ENCODE measurements at places on chromosomes 3 and 15.

- no peak for DNase-seq
These were observed 58.3 kb downstream of the TMCC1 start for GRCh38 chr3:129835198-129835597.

DNA sequence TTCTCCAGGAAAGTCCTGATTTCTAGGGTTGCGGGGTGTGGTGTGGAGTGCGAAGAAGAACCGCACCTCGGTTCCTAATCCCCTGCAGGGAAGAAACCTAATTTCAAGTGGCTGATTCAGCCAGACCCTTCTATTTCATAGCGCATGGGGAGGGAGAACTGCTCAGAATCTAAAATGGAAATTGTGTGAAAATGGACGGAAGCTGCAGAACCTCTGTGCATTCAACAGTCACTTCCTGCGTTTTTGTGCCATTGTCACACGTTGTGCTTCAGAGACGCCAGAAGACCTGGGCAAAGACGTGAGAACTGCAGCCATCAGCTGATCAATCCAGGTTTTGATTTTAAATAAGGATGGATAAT lies 1.2 kb downstream of the SIDT1 start:
- no peak for DNase-seq

- no peak for DNase-seq
These were observed 43.8 kb upstream of the UACA start for GRCh38 chr15:70806992-70807712.

DNA sequence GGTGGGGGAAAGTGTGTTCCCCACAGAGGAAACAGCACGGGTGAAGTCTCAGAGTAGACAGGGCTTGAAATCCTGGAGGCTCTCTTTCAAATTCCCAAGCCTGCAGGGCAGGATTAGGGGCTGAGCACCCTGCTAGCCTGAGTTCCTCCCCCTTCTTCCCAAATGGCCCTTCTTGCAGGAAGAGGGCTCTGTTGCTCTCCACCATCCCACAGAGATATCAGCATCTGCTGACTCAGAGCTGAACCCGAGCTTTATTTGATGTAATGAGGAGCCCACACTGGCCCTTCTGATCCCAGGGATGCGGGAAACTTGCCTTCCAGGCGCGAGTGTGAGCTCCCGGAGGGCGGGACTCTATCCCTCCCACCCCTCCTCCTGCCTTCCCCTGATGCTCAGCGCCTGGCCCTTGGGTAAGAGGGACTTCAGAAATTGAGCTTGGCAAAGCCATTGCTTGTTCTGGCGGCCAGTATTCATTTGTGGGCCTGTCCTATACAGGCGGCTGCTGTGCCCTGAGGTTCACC lies 1.4 kb upstream of the STRA6 start:
- no peak for DNase-seq

- no peak for DNase-seq
These were observed 75.3 kb upstream of the ACP3 start for GRCh38 chr3:132241776-132242514.

DNA sequence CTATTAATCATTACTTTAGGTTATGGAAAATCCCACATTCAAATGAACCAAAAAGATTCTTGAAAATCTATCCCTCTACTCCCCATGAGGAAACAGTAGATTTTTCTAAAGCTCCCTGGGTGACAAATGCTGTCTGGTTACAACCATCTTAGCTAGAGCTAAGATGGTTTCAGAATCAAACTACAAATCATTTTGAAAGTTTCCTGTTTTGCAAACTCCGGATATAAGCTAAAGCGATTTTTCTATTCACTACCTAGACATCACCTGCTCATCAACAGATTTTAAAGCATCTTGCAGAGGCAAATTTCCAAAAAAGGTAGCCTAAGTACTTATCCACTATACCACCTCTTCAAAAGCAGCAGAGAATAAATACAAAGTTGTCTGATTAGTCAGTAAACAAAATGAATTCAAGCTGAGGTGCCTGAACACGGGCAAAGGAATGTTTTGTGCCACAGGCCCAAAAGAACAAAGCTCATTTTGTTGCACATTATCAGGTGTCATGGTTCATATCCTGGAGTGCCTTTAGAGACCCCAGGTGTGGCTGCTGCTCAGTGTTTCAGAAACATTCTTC lies 204.9 kb downstream of the TNIK start:
- no peak for DNase-seq

- DNase-seq = no peak
These were observed 692 bp downstream of the PSMD2 start for GRCh38 chr3:184299488-184300377.

DNA sequence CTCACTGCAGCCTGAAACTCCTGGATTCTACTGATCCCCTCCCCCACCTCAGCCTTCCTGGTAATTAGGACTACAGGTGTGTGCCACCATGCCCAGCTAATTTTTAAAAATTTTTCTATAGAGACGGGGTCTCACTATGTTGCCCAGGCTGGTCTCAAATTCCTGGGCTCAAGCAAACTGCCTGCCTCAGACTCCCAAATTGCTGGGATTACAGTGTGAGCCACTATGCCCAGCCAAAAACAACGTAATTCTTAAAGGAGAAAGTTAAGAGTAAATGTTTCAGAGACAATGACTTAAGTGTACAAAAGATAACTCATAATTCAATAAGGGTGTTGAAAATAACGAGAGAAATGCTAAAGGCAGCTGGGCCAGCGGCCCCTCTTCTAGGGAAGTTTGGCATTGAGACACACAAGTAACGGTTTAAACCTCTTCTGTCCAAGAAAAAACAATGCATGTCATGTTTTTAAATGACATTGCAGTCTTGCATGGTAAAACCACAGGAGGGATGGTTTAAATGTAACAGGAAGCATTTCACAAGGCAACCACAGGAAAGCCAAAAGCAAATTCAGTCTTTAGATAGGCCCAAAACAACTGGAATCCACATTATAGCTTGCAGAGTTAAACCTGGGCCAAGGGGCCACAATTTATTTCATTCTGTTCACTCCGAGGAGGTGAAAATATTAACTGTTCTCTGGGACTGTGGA lies 5.1 kb downstream of the PROK2 start:
- DNase-seq = no peak

DNA sequence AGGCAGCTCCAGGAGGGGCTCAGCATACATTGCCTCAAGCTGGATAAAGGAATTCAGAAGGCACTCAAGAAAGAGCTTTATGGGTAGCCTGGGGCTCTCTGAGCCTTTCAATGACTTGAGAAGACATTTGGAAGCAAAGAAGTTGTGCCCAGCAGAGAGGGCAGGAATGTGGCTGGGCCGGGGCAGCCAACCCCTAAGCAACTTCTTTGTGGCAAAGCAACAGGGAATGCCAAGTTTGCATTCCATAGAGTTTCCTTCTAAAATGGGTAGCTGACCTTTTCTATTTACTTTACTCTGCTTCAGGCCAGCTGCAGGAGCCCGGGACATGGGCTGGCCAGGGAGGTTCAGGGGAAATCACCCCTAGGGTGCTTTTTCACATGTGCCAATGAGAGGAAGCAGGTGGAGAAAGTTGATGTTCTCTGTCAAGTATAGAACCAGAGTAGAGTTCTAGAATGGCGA lies 45.6 kb downstream of the CCDC12 start:
- DNase-seq = no peak

GRCh38 chr3:43018246-43018645 lies 39.1 kb downstream of the GASK1A start:
- no peak for DNase-seq

DNA sequence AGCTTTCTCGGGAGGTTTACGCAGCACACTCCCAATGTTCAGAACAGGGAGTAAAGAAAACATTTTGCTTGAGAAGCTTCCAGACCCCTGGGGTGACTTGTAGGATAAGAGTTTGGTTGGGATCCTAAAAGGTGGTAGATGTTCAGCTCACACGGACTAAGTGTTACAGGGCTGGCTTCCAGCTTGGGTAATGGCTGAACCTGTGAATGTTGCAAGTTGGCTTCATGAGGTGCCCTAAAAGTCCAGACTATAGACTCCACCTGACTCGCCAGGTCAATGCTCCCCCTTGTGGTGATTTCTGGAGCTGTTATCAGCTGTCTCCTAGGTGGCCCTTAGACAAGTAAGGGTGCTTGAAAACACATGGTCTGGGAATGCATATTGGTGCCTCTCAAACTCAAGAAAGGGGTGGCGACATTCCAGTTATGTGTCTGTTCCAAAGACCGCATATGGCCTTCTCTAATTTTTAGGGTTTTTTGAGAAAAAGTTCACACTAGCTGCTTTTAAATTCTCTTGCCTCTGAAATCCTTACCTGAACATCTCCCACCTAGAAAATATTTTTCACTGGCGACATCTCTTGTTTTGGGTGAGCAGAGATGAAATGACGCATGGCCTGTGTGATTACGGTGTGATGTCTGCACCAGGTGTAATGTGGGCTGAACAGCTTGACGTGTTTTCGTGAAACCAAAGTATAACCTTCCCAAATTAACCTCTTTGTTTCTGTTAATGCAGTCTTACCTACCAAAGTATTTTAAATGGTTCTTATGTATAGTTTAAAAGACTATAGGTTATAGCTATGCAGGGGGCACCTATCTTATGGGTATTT lies 175.7 kb upstream of the KBTBD8 start:
- DNase-seq = no peak

- no peak for DNase-seq
These were observed 311.7 kb downstream of the NSUN3 start for GRCh38 chr3:94374439-94375161.

GRCh38 chr3:23172059-23172458 lies 31.1 kb upstream of the UBE2E2 start:
- DNase-seq = no peak

DNA sequence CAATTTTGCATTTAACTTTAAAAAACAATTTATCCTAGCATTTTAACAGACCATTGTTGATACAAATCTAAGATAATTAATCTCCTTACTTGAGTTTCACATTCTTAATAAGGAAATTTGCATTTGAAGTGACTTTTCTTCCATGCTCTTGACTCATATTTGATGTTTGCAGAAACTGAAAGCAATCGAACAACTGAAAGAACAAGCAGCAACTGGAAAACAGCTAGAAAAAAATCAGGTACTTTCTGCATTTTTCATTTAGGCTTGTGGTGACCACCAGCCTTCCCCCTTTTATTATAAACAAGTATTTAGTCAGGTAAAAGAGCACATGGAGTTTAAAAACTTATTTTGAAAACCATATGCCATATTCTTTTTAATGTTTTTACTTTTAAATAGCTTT lies 20.1 kb upstream of the SELENOT start:
- DNase-seq = no peak

DNA sequence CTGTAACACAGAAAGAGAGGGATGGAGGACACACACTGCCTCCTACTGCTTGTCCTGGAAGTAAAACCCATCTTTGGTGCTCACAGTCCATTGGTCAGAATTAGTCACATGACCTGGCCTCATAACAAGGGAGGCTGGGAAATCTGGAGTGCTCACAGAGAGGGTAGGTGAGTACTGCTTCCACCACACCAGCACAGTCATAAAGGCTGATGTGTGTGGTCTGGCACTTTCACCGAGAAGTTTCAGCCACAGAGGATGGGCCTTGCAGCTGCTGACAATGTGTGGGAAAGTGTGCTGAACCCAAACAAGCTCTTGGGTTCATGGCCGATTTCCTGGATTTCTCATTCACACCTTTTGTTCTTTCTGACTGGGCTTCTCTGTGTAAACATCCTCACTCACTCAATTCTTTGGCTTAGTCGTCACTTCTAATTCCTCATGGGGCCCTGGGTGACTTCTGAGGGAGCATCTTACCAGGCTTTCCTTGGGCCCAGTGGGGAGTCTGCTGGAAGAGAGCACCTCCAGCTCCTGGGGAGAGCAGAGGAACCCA lies 100.7 kb downstream of the ASB7 start:
- no peak for DNase-seq

DNA sequence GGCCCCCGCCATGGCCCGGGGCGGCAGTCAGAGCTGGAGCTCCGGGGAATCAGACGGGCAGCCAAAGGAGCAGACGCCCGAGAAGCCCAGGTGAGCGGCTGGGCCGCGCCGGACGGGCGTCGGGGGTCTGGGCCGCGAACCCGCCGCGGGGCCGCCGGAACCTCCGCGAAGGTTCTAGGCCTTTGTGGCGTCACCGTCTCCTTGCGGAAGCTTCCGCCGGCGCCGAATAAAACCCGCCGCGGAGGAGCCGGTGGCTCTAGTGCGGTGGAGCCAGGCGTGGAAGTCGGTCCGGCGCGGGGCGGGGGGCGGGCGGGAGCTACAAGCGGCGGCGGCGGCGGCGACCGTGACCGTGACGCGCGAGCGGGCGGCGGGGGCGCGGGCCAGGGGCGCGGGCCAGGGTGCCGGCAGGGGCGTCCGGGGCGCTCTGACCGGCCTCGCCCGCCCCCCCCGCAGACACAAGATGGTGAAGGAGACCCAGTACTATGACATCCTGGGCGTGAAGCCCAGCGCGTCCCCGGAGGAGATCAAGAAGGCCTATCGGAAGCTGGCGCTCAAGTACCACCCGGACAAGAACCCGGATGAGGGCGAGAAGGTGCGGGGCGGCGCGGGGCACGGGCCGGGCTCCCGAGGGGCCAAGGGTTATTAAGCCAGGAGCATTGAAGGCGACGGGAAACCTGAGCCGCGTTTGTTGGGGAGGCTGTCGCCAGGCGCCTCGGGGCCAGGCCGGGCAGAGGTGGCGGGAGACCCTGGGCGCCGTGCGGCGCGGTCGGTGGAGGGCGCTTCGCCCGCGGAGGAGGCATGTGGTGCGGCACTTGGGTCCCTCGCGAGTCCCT lies at the start of gene DNAJA4:
Gene DNAJA4 (plus strand): TSS at position 259 of the 833 bp plus-strand sequence. CDS start 202 bp downstream, at position 461.
- no peak for DNase-seq

GRCh38 chr3:142981108-142981507 lies 17.6 kb upstream of the PAQR9 start:
- no peak for DNase-seq

DNA sequence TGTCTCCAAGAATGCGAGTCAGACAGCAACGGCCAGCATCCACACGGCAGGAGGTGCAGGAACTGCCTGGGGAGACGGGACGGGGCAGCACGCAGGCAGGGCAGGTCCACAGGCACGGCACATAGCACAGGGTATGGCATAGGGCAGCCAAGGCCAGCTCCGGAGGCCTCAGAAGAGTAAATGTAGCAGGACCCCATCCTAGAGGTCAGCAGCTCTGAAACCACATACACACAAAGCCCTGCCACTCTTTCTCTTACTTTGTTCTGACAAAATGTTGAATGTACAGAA lies 26.9 kb downstream of the ZXDC start:
- no peak for DNase-seq

- no peak for DNase-seq
These were observed 53.0 kb downstream of the ZNF148 start for GRCh38 chr3:125322166-125322565.

GRCh38 chr15:37929238-37929637 lies 5.2 kb upstream of the TMCO5A start:
- no peak for DNase-seq

Measured in cerebellar nuclear complex (tissue), 1 donor.